Stromal cell of bone marrow (primary cell): ENCODE measurements at places on chromosomes 16 and 17.
A peak's percentile ranks its signal among the peaks of the same experiment; 100 is the strongest.

DNA sequence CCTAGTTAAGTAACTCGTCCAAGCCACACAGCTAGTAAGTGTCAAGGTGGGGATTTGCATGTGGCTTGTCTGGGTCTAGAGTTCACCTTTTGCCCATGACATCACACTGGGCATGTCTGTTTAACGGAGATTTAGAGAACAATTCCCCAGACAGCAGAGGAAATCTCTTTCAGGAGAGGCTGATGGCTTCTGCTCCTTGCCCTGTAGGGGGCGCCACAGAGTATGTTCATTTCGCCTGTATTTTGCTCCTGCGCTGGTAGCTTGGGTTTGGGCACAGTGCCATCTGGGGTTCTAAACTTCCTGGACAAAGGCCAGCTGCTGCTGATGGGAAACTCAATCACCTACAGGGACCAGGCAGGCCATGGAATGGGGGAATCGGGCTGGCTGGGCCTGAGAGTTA, 20.4 kb downstream of the OTOA start:
- no peak for DNase-seq

- no peak for DNase-seq
Measured at GRCh38 chr16:56111100-56111499, 80.2 kb upstream of the GNAO1 start.

DNA sequence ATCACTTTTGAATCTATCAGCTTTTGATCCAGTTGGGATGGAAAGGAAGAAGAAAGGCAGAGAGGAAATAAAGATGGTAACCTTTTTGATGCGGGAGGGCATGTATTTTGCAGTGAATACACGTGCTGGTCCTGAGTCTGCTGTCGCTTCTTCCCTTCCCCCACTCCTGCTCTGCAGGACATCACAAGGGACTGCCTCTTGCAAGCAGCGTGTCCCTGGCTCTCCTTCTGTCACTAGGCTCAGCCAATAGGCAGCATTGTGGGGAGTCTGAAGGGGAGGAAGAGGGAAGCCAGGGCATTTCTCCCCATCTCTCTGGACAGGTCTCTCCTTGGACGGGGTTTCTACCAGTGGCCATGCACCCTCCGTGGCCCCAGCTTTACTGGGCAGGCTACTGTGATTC, 15.7 kb upstream of the WFDC1 start:
- no peak for DNase-seq

GRCh38 chr17:41638941-41639340, 14.6 kb upstream of the KRT17 start:
- no peak for DNase-seq

DNA sequence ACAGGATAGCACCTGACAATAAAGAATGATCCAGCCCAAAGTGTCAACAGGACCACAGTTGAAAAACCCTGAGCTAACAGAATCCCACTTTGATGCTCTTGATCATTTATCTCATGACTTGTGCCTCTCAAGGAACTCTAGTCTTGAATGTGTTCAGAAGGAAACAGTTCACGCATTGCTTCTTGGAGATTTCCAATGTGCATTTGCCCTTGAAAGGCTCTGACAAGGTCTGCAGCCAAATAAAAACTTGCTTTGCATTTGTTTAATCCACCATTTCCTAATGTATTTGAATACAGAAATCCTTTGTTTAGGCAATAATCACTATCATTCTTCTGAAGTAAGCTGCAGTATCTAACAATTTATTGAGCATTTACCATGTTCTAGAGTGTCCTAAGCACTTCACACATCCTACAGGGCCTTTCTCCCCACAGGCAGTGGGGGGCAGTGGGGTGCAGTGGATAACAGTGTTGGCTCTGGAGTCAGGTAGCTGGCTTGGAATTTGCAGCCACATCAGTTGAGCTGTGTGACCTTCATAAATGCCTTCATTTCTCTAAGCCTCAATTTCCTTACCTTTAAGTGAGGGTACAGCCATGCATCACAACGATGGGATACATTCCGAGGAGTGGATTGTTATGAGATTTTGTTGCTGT, 239.7 kb downstream of the XYLT1 start:
- no peak for DNase-seq

- DNase-seq = no peak
Measured at GRCh38 chr17:46796084-46796483, 22.4 kb downstream of the WNT3 start.

DNA sequence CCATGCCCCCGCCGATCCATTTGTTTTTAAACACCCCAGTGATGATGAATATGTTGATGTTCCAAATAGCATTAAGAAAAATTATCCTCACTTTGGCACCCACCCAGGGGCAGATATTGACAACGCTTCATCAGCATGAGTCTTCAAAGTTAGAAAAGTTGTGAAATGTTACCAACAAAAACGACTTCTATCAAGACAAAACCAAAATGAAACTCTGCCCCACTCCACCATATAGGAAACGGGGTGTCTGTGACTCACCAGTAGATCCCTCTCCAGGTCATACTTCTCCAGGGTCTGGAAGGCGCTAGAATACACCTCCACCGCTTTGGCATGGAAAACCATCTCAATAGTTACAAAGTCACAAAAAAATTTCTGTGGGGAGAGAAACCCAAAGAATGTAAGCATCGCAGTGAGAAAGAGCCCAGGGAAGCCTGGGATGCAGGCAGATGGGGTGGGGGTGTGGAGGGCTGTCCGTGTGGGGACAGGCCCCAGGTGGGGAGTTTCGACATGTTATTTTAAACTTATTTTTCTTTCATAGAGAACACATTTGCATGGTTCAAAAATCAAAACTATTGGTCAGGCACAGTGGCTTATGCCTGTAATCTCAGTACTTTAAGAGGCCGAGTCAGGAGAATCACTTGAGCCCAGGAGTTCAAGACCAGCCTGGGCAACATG, 10.2 kb downstream of the CIBAR2 start:
- no peak for DNase-seq

- DNase-seq = no peak
Measured at GRCh38 chr16:28313587-28313986, 21.3 kb downstream of the SBK1 start.

GRCh38 chr17:28340374-28340773, 4.8 kb downstream of the TNFAIP1 start:
- DNase-seq = no peak

DNA sequence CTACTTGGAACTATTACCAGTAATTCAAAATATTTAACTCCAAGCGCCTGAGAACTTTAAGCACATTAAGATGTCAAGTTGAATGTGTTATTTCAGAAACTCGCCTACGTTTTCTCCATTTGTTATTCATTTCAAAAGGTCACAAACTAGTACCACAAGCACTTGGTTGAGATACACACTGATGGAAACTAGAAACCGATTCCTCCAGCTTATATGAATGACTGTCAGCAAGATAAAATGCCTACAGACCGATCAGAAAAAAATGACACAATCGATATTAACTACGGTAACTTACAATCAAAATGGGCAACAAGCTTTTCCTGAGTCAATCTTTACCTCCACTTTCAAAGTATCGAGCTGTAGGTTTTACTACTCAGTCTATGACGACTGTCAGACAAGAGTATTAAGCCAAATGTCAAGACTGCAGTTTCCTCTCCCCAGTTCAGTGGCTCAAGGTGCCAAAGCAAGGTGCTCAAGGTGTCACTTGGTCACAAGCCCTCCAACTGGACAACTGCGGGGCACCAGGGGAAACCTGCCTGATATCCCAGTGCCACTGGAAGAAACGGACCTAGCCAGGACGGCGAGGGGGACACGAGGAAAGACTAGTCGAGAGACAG, 678 bp downstream of the SRP68 start:
- DNase-seq = no peak

DNA sequence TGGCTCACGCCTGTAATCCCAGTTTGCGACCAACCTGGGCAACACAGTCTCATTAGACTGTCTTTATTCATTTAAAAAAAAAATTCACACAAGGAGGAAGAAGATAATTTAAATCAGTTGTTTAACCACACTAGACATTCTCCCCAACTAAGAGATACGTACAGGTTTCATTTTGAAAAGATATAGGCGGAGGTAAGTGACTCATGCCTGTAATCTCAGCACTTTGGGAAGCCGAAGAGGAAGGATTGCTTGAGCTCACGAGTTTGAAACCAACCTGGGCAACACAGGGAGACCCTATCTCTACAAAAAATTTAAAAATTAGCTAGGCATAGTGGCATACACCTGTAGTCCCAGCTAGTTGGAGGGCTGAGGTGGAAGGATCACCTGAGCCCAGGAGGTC, 5.3 kb downstream of the CMTM4 start:
- DNase-seq = no peak

GRCh38 chr17:688100-688989, 26.3 kb downstream of the VPS53 start:
- DNase-seq = no peak

DNA sequence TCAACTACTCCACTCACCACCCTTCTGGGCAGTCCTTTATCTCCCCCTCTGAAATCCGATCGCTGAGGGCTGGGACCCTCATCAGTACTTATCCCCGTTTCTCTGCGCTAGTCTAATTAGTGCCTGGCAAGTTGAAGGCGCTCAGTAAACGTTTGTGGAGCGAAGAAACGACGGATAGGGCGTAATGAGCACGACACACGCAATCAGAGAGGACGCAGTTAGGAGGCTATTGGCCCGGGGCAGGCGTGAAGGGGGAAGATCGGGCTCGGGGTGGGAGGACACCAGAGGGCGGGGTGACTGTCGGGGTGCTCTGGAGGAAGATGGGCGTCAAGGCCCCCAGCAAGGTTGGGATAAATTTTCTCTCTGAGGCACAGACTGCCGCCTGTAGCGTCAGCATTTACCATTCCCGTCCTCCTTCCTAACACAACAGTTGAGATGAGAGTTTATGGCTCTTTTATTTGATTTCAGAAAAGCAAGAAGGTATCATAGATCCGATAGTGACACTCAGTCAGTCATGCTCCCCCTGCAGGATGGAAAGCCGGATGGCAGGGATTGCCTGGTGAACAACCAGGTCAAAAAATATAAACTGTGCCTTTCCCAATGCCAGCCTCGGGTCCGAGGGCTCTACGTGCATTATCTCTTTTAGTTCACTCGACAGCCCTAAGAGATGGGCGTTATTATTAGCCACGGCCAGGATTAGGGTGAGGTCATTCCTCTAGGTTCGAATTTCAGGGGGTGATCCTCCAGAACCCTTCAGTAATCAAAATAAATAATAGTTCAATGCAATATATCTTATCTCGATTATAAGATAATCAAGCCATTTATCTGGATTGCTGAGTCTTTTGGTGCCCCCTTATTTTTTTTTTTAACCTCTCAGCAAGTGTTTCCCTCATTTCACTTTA, 9.5 kb upstream of the ARL4D start:
- peak; percentile 80 for DNase-seq

GRCh38 chr16:62963846-62964245, 927.6 kb upstream of the CDH8 start:
- DNase-seq = no peak

GRCh38 chr17:72952641-72953315, 139.7 kb downstream of the SLC39A11 start:
- DNase-seq = no peak

GRCh38 chr16:51151435-51151960, 428 bp upstream of the SALL1 start:
- no peak for DNase-seq

DNA sequence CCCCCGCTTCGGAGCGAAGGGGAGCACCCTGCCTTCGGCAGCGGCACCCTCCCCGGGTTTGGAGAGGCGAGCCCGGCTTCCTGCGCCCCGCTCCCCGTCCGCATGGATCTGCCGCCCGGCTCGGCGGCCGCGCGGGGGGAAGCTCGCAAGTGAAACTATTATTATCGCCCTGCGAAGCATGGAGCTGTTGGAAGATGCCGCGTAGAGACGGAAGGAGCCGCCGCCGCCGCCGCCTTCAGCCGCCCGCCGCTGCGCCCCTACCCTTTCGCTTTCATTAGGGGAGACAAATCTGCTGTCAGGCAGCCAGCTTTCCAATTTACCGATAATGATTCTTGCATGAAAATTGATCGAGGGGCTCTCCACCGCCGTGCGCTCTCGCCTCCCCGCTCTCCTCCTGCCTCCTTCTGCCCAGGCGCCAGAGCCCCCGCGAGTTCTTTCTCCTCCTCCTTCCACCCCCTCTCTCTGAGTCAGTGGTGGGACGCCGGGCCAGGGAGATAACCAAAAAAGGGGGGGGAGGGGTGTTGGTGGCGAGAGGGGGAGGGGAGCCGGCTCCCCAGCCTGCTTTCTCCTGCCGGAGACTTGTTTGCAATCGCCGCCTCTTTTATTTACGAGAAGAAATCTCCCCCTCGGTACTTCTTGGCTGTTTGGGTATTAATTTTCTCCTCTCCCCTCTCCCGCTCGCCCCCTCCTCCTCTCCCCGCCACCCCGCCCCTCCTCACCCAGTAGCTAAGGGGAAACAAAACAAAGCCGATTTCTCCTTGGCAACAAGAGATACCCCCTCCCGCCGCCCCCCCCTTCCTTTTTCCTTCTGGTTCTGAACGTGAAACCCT, 58.0 kb upstream of the GSE1 start:
- DNase-seq = peak; percentile 63

GRCh38 chr16:29312835-29313558, 93.5 kb downstream of the NPIPB11 start:
- DNase-seq = no peak

- no peak for DNase-seq
Measured at GRCh38 chr16:65579050-65579449, 457.2 kb upstream of the CDH11 start.

GRCh38 chr16:60166-60565, 6.5 kb downstream of the SNRNP25 start:
- no peak for DNase-seq

DNA sequence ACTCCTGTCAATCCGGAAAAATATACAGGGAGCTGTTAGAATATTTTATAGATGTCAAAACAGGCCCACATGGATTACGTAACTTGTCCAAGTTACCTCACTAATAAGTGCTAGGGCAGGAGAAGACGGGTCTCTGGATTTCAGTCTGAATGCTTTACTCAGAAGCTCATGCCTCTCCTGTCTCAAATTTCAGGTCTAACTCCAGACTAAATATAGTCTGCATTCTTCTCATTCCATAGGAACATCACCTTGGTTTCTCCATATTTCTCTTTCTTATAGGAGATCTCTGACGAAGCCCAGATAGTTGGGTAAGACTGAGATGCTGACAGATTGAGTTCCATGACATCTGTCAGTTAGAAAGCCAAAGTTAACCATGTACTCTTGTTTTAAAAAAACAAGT, 174.2 kb downstream of the STX8 start:
- no peak for DNase-seq

DNA sequence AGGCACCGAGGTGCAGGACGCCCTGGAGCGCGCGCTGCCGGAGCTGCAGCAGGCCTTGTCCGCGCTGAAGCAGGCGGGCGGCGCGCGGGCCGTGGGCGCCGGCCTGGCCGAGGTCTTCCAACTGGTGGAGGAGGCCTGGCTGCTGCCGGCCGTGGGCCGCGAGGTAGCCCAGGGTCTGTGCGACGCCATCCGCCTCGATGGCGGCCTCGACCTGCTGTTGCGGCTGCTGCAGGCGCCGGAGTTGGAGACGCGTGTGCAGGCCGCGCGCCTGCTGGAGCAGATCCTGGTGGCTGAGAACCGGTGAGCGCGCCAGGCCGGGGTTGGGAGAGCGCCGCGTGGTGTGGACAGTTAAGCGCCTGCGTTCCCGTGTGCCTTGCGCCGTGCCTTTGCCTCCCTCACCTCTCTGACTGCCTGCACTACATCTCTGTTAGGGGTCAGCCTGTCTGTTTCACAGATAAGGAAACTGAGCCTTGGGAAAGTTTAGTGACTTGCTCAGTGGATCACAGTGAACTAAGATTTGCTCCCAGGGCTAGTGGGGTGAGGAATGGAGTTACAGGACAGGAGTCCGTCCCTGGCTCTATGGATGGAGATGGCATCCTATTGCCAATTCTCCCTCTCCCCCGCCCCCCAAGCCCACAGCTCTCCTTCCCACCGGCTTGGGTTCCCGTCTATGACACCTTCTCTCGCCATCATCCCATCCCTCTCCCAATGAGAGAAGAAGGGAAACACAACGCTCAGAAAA, 880 bp downstream of the SARM1 start:
- no peak for DNase-seq
